ENCODE measurements at places on chromosomes 2 and 18.
A peak's percentile ranks its signal among the peaks of the same experiment; 100 is the strongest.

DNA sequence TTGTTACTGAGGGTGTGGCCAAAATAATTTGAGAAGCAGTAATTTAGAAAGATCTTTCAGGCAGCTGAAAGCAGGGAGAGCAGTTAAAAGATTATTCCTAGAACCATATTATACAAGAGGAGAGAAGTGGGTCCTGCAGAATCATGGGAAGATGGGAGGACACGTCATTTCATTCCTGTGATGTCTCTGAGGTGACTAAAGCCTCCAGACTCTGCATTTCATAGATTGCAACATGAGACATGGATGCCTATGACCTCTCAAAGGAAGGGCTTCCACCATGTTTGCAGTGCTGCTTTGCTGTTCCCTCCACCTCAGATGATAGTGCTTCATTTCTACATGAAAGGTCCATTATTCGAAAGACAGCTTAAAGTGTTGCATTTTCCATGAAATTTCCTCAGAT lies 788.4 kb downstream of the TSN start:
- no peak for DNase-seq

DNA sequence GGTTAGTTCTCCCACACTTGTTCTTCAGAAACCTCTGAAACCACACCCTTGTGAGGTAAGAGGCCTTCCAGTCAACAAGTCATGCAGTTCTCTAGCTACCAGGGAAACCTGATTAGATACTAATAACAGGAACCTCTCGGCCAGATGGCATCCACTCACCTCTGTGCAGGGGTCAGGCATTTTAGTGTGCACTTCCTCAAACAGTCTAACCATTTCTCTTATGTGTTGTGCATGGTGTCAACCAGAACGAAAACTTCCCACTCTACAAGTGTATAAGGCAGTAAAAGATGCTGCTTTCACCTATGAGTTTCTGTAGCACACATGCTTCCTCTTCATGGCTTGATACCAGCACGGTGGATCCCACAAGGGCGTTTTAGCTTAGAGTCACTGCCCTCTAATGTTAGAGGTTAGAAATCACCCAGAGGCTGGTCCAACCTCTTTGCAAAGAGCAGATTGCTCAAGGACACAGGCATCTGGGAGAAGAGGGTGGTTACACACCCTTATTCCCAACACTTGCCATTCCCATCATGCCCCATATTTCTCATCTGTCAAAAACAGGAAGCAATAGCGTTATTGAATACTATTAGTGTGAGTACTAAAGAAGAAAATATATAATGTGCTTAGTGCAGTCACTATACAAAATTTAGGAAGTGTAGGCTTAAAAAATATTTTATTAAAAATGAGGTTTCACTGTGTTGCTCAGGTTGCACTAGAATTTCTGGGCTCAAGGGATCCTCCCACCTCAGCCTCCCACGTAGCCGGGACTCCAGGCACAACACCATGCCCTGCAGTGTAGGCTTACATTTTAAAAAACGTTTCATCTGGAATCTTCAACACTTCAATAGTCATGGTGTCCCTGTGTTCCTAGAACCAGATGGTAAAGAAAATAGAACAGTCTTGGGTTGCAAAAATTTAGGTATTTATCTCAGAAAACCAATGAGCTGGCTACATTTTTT lies 34.5 kb upstream of the RAB31 start:
- no peak for DNase-seq

DNA sequence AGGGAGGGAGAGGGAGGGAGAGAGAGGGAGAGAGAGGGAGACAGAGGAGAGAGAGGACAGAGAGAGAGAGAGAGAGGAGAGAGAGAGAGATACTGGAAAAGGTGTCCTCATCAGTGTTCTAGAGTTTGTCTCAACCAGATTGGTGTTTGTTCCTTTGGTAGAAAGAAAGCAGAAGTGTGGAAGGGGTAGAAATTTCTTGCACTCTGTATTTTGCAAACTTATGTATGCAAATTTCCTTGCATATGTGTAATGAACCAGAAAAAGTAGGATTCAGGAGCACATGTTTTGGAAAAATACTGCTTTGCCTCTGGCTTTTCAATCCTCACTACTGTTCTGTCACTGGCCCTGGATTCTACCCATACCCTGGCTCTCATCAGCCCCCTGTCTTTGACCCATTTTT lies 1.1 kb upstream of the SP140 start:
- DNase-seq, result no peak

DNA sequence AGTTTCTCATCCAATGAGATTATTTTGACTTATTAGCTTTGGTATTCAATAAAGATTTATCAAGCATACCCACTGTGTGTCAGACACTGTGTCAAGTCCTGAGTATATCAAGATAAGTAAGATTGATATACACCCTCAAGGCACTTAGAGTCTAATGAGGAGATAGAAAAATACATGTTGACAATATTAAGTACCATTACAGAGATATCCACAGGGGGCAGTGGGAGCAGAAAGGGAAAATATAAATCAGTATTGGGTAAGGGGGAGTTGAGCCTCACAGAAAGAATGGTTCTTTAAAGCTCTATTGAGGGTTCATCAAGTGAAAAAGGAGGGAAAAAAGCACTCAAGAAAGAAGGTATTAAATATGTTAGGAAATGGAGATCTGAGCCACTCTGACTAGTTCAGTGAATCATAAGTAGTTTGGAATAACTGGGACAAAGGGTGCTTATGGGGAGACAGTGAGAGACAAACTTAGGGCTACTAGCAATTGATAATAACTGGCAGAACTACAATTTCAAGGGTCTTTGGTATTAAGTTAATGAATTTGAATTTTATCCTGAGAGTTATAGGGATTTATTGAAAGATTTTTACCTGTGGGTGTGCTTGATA lies 45.5 kb upstream of the SLC8A1 start:
- DNase-seq, result no peak

DNA sequence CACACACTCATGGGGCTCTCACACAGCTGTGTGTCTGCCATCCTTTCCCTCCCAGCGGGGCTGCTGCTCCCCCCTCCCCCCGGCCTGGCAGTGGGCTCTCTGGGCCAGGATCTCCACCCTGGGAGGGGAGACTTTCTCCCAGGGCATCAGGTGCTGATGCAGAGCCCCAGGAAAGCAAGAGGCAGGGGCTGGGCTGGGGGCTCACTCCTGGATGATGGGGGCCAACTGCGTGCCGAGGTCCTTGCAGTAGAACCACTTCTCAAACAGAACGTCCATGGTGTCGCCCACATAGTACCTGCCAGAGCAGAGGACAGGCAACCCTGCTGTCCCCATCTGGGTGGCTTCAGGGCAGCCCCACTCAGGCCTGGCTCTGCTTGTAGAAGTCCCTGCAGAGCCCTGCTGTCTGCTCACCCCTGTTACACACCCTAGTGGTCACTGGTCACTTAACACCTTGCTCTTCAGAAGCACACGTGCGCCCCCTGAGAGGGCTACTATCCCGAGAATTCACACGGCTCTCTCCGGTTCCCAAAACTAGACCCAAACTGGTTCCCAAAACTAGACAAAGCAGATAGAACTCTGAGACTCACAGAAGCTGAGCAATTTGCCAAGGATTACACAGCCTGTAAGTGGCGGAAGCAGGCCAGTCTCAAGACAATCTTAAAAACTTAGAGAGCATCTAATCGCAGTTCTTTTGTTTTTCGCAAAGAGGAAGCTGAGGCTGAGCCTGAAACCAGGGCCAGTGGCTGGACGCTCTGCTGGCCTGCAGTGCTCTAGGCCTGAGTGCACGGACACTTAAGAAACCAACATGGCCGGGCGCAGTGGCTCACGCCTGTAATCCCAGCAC lies 6.6 kb upstream of the OXER1 start:
- DNase-seq, result no peak

DNA sequence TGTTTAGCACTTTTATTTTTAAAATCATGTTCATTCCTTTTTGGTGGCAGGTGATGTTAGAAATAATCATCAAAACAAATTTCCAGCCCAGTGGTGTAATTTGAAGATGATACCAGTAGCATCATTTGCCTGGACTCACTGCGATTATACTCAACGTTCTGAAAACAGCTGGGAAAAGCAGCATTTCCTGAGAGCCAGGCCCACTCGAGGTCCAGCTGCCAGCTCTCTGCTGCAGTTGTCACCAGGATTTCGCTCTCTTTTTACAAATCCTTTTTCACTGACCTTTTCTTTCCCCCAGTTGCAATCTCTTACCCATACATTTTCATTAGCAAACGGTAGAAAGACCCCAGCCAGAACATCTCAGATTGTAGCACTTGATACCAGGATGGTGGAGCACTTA lies 110.6 kb upstream of the LYPD1 start:
- DNase-seq, result no peak

DNA sequence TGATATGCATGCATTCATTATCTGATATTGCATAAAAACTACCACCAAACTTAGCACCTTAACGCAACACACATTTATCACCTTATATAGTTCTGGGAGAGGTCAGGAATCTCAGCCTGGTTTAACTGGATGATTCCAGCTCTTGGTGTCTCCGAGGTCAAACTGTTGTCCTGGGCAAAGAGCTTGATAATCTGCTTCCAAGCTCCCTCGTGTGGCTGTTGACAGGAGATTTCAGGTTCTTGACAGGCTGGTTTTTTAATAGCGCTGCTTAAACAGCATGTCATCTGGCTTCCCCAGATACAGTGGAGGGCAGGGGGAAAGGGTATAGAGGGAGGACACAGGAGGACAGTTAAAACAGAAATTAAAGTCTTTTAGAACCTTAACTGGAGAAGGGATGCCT lies 785.0 kb downstream of the CNTNAP5 start:
- no peak for DNase-seq

GRCh38 chr18:55245211-55245614 lies 286.0 kb upstream of the CCDC68 start:
- DNase-seq, result no peak

- DNase-seq, result no peak
Observed at GRCh38 chr2:127590386-127591190, 55.1 kb downstream of the MYO7B start.

DNA sequence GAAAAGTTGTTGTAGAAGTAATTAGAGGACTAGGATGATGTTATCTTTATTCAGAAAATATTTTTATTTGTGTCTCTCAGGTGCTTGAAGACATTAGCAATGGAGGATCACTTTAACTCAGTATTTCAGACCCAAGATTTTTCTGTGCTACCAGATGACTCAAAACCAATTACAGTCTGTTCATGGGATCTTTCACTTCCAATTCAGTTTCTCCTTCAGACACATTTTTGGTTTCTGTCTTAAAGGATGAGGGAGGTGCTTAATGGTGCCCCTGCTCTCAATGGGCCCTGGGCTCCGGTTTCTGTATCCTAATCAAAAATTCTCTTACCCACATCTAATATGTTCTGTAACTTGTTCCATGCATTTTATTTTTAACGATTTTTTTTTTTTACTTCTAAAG lies 53.7 kb upstream of the HDAC4 start:
- DNase-seq, result no peak

- DNase-seq, result no peak
Observed at GRCh38 chr2:68791914-68792313, 57.3 kb downstream of the ARHGAP25 start.

- no peak for DNase-seq
Observed at GRCh38 chr2:148013876-148014275, 6.7 kb downstream of the ORC4 start.

GRCh38 chr18:45686891-45687611 lies 36.9 kb upstream of the SLC14A1 start:
- no peak for DNase-seq

DNA sequence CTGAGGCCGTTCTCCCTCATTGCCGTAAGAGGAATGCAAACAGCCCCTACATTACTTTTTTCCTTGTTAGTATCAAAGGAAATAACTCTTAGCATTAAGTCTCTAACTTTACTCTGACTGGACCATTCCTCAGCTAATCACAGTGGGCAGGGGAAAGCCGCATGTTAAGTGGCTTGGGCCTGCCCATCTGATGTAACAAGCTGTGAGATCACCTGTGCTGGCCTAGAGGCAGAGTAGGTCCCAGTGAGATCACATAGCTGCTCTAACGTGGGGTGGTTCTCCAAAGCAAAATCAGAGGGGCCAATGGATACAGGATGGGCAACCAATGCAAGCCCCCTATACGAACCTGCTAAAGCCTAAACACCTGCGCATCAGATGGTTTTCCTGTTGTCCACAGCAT lies 5.9 kb upstream of the MOCOS start:
- DNase-seq, result no peak

DNA sequence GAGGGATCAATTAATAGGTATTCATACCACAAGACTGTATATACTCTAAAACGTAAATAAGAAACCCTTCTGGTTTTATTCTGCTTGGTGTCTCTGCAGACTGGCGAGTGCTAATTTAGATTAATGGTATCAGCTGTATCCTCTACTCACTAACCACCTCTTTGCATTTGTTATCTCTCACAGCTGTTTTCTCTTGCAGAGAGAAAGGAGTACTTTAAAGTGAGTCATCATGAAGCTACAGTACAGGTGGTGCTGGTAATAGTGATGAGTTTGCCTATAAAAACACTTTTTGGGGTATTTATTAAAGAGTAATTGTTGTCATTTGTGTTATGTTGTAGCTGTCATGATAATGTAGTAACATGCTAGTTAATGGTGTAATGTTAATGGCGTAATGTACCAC lies 147.7 kb downstream of the NETO1 start:
- no peak for DNase-seq

- DNase-seq, result no peak
Observed at GRCh38 chr2:171154348-171154747, 6.3 kb downstream of the TLK1 start.

DNA sequence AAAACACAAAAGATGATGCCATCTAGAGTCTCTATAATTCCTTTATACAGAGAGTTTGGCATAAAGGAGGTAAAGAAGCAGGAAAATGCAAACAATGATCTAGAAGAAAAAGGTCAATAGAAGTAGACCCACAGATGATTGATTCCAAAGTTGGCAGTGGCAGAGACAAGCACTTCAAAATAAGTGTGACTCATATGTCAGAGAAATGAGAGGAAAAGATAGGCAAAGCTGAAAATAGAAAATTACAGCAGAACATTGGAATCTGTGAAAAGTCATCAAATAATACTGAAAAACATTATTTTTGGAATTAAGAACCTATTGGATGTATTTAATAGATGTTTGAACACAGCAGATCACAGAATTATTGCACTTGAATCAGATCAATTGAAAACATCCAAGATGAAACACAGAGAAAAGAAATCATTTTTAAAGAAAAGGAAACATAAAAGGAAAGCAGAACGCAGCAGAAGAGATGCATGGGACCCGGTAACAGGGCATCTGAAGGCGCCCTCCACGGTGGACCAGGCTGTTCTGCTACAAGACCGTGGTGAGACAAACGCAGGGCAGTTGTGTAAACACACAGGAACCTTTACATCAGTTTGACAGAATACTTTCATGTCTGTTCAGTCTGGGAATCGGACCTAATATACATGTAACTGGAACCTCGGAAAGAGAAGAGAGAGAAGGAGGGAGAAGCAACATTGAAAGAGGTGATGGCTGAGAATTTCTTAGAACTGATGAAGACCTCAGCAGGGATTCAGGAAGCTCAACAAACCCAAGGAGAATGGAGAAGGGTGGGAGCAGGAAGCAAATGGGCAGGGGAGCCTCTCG lies 74.6 kb upstream of the GPC1 start:
- DNase-seq, result no peak

GRCh38 chr2:96241900-96242611 lies 23.7 kb downstream of the TMEM127 start:
- peak; percentile 21 for DNase-seq

Measured in GOT3 (cell line).